ENCODE measurements at places on chromosomes 12 and 14. TPM values are rescaled to one million over a fixed set of nuclear protein-coding genes. Genes with fewer than 3 reads are reported as not detected.

Gene SPX
- 0.29 TPM for total RNA-seq

Gene GALNT6
- 10.7 TPM for total RNA-seq

Gene DAO
- total RNA-seq = not detected

Gene ADAM21
- not detected for total RNA-seq

Gene GALNT16
- 6.3 TPM for total RNA-seq

Gene CD69
- total RNA-seq = not detected

GRCh38 chr12:51401900-51402299, 10.7 kb upstream of the GALNT6 start:
- H3K27me3 ChIP-seq = no peaks in the 10 kb centered on the region
- no peak overlapping the region for H3K27ac ChIP-seq
- H3K4me3 ChIP-seq = no peak overlapping the region
- no peaks in the 10 kb centered on the region for H3K4me1 ChIP-seq
- no peaks in the 10 kb centered on the region for H3K36me3 ChIP-seq
- DNase-seq = no peak

DNA sequence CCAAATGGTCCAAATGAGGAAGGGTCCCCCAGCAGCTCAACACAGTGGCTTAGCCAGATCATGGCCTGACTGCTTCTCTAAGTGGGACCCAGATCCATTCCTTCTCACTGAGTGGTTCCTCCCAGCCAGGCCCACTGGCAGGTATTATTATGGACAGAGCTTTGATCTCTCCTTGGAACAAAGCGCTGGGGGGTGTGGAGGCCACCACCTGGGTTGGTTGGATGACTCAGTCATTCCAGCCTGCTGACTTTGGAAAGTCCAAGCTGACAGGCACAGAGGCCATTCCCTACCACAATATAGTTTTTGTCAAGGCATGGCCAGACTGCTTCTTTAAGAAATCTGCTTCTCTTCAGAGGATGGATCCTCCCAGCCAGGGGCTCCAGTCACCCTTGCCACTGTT, 341.1 kb downstream of the BTG1 start:
- H3K4me3 ChIP-seq = no peak overlapping the region
- no peak for DNase-seq

GRCh38 chr12:111069886-111070285, 149.5 kb upstream of the MYL2 start:
- H3K27me3 ChIP-seq = no peaks in the 10 kb centered on the region
- no peak overlapping the region for H3K27ac ChIP-seq
- no peak overlapping the region for H3K4me3 ChIP-seq
- peaks cover 9% of the 10 kb centered on the region for H3K4me1 ChIP-seq
- no peak for DNase-seq

- H3K27ac ChIP-seq = no peak overlapping the region
- no peaks in the 10 kb centered on the region for H3K4me1 ChIP-seq
- H3K4me3 ChIP-seq = no peak overlapping the region
- no peaks in the 10 kb centered on the region for H3K27me3 ChIP-seq
- DNase-seq = no peak
- no peaks in the 10 kb centered on the region for H3K36me3 ChIP-seq
Observed at GRCh38 chr14:35303149-35303935, 11.2 kb downstream of the PSMA6 start.

DNA sequence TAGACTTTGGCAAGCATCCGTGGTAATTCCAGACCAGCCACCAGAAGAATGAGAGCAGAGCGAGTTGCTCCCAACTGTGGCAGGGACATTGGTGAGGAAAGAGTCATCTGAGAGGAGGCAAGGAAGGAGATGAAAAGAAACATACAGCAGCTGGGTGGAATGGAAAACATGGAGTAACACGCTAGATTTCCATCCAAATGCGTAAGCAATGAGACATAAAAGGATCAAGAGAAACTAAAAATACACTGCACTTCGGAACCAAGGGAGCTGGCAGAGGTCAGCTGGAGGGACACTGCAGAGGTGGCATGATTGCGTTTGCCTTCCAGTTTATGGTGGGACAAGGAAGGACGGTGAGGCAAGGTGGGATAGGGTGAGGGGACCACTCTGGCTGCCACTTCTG, 82.9 kb downstream of the DDX51 start:
- no peak for DNase-seq
- H3K4me3 ChIP-seq = no peak overlapping the region
- H3K36me3 ChIP-seq = peaks cover 34% of the 10 kb centered on the region
- H3K27me3 ChIP-seq = no peaks in the 10 kb centered on the region

DNA sequence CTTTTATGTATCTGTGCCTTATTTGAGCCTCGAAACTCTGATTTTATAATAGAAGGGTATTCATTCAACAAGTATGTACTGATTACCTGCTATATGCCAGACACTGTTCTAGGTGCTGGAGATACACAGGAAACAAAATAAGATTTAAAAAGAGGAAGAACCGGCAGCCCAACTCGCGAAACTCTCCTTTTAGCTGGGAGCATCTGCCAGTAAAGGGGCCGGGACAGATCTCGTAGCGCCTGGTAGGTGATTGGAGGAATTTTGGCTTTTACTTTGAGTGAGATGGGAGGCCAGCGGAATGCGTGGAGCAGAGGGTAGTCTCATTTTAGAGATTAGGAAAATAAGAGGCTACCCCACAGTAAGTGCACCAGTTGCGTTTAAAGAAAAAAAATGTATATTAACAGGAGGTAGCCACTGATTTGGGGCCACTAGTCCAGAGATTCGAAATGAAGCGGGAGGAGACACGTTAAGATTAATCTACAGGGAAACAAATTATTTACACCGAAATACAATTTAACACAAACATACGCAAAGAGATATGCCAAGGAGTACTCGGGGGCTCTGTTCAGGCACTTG, 520 bp upstream of the MON2 start:
- H3K4me1 ChIP-seq = no peaks in the 10 kb centered on the region
- no peaks in the 10 kb centered on the region for H3K27me3 ChIP-seq
- no peak overlapping the region for H3K27ac ChIP-seq
- H3K4me3 ChIP-seq = peak overlapping the region; percentile 68
- DNase-seq = peak; percentile 52

- no peak overlapping the region for H3K4me3 ChIP-seq
- H3K27me3 ChIP-seq = no peaks in the 10 kb centered on the region
- H3K4me1 ChIP-seq = peaks cover 3% of the 10 kb centered on the region
Observed at GRCh38 chr12:11894890-11895289, 175.8 kb upstream of the BCL2L14 start.

DNA sequence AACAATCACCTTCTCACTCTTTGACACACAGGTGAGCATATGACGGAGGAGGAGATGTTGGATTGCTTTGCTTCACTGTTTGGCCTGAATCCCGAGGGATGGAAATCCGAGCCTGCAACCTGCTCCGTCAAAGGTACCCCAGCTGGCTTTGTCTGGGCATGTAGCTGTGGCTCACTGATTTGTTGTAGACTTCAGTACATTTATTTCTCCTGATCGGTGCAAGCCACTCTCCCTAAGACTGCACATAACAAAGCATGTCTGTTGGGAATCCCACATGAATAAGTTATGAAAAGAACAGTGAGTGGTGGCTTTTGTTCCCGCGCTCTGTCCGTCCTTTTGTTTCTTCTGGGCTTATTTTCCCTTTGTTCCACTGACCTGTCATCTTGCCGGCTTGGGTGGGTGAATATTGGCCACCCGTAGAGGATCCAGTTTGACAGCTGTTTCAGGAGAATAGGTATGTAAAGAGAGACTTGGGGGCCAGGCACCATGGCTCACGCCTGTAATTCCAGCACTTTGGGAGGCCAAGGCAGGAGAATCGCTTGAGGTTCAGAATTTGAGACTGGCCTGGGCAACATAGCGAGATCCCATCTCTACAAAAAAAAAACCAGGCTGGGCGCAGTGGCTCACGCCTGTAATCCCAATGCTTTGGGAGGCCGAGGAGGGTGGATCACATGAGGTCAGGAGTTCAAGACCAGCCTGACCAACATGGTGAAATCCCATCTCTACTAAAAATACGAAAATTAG, 20.0 kb upstream of the BCL7A start:
- DNase-seq = no peak
- H3K4me1 ChIP-seq = no peaks in the 10 kb centered on the region
- H3K27ac ChIP-seq = no peak overlapping the region
- H3K36me3 ChIP-seq = no peaks in the 10 kb centered on the region
- no peaks in the 10 kb centered on the region for H3K27me3 ChIP-seq

DNA sequence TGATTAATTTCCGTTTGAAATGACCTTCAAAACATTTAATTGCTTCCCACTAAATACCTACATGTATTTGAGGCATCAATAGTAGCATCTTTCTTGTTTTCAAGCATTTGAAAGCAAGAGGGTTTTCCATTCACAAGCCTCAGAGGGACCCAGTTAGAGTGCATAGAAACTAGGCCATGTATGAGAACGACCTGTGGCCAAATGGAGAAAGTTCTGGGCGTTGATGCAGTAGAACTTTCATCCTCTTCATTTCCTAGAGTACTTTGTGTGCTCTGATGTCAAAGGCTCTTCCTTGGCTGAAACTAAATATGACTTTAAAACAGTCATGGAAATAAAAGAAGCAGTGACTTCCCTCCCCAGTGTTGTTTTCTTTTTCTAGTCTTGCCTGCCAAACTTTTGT, 944 bp upstream of the DHRS7 start:
- no peak overlapping the region for H3K4me3 ChIP-seq
- no peaks in the 10 kb centered on the region for H3K36me3 ChIP-seq
- H3K27me3 ChIP-seq = no peaks in the 10 kb centered on the region
- no peak for DNase-seq
- peaks cover 12% of the 10 kb centered on the region for H3K4me1 ChIP-seq
- H3K27ac ChIP-seq = no peak overlapping the region

DNA sequence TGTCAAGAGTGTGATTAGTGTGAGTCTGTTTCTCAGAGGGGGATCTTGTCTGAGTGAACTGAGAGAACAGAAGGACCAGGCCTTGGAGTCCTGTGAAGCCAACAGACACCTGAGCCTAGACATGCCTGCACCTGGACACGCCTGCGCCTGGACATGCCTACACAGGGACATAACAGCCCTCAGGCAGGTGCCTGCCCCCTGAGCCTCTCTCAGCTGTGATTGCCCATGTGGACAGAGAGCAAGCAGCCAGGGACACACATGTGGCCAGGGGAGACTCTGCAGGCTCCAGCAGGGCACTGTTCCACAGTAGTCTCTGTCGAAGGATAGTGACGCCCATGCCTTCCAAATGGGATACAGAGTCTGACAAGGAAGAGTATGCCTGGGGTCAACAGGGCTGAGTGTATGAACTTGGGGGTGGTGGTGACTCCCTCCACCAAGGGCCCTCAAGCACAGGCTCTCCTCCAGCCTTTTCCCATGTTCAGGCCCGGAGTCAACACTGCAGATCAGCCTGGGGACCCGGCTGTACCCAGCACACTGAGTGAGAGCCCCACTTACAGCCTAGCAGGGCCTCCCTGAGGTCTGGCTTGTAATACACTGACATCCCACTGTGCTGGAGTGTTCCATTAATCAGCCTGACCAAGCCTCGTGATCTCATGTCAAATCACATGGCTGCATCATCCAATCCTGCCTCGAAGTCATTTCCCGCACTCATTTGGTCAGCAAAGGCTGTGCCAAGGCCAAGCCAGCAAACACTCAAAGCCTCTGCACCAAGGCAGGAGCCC, 173.0 kb downstream of the CALM1 start:
- no peaks in the 10 kb centered on the region for H3K27me3 ChIP-seq
- H3K27ac ChIP-seq = no peak overlapping the region
- no peak overlapping the region for H3K4me3 ChIP-seq
- H3K4me1 ChIP-seq = peaks cover 7% of the 10 kb centered on the region
- no peaks in the 10 kb centered on the region for H3K36me3 ChIP-seq

DNA sequence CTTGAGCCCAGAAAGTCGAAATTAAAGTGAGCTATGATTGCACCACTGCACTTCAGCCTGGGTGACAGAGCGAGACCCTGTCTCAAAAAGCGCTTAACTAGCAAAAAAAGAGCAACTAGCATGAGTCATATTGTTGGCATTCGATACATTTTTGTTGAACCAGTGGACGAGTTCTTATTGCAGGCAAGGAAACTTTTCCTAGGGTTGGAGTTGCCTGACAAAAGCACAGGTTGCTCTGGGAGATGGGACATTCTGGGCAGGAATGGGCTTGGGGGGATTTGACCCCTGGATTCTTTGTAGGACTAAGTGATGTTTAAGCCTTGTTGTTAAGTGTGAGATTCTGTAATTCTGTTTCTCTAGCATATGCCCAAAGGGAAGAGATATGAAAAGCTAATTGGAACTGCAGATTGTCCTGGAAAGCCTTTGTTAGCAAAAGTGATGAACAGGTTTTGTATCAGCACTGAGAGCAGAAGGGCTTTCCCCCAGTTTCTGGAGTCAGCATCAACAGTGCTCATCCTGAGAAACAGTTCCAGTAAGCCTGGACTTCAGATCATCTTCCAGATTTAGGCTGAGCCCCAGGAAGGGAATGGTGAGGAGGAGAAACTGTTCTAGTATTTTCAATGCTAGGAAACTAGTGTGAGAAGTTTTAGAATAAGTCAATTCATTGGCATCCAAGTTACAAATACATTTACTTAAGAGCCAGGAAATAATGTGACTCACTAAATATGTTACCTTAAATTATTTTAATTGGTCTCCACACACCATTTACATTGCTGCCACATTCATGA, 123.1 kb downstream of the SRGAP1 start:
- H3K27ac ChIP-seq = no peak overlapping the region
- no peak overlapping the region for H3K4me3 ChIP-seq
- peaks cover 2% of the 10 kb centered on the region for H3K4me1 ChIP-seq
- no peaks in the 10 kb centered on the region for H3K36me3 ChIP-seq

GRCh38 chr12:62194616-62195015, 65.6 kb upstream of the USP15 start:
- no peaks in the 10 kb centered on the region for H3K36me3 ChIP-seq
- no peak for DNase-seq
- H3K27ac ChIP-seq = no peak overlapping the region
- H3K4me1 ChIP-seq = peaks cover 8% of the 10 kb centered on the region

DNA sequence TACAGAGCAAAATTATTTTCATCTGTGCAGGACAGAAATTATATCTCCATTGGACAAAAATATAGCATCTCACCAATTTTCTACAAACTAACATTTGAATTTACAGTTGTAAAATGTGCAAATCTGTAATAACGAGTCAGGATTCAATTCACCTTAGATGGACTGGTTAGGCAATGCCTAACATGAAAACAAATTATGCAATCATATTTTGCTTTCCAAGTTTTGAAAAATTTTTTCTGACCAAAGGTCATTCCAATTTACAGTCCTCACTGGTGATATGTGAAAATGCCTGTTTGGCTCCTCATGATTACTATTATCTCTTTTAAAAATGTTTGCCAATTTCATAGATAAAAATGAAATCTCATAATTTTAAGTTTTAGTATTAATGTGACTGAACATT, 6.5 kb upstream of the CPM start:
- DNase-seq = no peak
- H3K4me3 ChIP-seq = no peak overlapping the region
- H3K27ac ChIP-seq = no peak overlapping the region
- H3K27me3 ChIP-seq = no peaks in the 10 kb centered on the region

- DNase-seq = peak; percentile 36
- H3K27ac ChIP-seq = peak overlapping the region; percentile 21
- peak overlapping the region; percentile 79 for H3K4me3 ChIP-seq
- no peaks in the 10 kb centered on the region for H3K27me3 ChIP-seq
- no peaks in the 10 kb centered on the region for H3K4me1 ChIP-seq
- H3K36me3 ChIP-seq = no peaks in the 10 kb centered on the region
Observed at GRCh38 chr12:67647799-67648520, 585 bp upstream of the DYRK2 start.

- no peak overlapping the region for H3K27ac ChIP-seq
- H3K36me3 ChIP-seq = no peaks in the 10 kb centered on the region
- no peaks in the 10 kb centered on the region for H3K27me3 ChIP-seq
- H3K4me3 ChIP-seq = no peak overlapping the region
- DNase-seq = no peak
- H3K4me1 ChIP-seq = no peaks in the 10 kb centered on the region
Observed at GRCh38 chr14:98633380-98633779, 638.6 kb downstream of the BCL11B start.

Data from H1 (cell line).